ENCODE measurements at places on chromosomes 2 and 18.
A peak's percentile ranks its signal among the peaks of the same experiment; 100 is the strongest.

DNA sequence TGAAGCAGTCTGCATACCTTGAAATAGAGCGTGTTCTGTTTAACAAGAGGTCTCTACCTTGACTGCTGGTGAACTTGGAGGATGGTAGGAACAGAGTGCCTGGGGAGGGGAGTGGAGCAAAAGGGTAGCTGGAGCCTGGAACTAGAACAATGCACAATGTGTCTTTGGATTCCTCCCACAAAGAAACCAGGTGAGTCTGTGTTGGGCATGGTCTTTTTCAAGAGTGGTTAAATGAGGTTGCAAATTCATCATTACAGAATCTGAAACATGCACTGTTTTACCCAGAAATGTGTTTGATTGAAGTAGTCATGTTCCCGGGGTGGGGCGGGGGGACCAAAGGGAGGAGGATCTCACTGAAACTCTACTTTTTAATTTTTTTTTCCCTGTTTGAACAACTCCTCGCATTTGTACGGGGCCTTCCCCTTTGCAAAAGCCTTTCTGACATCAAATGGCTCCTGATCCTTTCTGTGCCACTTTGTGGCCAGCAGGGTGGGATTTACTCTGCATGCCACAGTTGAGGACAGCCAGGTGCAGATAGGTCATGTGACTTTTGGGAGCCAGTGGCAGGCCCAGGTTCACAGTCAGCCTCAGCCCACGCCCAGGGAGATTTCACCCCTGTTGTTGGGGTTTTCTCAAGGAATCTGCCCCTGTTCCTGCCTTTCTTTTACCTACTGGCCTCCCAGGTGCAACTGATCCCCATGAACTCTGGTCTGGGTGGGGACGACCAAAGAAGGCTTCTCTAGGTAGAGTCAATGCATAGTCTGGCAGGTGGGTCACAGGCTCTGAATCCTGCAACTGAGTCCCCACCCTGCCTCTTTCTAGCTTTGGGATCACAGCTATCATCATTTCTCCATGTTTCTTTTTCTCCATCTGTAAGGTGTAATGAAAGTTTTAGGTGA lies 28.2 kb downstream of the MYCN start:
- no peak for DNase-seq

GRCh38 chr18:51013259-51013658 lies 16.8 kb upstream of the SMAD4 start:
- no peak for DNase-seq

DNA sequence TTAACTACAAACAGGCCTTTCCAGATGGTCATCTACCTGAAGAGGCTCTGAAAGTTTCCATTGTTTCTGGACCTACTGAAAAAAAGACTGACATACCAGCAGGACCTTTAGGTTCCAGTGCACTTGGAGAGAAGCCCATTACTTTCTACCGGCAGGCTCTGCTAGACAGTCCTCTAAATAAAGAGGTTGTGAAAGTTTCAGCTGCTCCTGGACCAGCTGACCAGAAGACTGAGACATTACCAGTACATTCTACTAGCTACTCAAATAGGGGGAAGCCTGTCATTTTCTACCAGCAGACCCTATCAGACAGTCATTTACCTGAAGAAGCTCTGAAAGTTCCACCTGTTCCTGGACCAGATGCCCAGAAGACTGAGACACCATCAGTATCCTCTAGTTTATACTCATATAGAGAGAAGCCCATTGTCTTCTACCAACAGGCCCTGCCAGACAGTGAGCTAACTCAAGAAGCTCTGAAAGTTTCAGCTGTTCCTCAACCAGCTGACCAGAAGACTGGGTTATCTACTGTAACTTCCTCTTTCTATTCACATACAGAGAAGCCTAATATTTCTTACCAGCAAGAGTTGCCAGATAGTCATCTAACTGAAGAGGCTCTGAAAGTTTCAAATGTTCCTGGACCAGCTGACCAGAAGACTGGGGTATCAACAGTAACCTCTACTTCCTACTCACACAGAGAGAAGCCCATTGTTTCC lies 65.8 kb downstream of the ALMS1 start:
- peak; percentile 14 for DNase-seq

- DNase-seq: no peak
Measured at GRCh38 chr2:20018601-20019152, 6.2 kb upstream of the MATN3 start.

DNA sequence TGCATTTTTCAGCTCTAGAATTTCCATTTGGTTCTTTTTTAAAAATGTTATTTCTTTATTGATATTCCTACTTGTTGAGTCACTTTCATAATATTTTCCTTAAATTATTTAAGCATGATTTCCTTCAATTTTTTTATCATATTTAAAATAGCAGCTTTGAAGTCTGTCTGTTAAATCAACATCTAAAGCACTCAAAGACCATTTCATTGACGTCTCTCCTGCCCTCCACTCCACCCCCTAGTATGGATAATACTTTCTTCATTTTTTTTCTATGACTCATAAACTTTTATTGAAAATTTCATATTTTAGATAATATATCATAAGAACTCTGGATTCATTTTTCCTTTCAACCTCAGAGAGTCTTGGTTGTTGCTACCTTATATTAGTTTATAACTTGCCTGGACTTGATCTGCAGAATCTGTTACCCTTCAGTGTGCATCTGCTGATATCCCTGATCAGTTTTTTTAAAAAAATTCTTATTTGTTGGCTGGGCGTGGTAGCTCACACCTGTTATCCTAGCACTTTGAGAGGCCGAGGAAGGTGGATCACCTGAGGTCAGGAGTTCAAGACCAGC lies 59.0 kb upstream of the ZNF396 start:
- DNase-seq: no peak

DNA sequence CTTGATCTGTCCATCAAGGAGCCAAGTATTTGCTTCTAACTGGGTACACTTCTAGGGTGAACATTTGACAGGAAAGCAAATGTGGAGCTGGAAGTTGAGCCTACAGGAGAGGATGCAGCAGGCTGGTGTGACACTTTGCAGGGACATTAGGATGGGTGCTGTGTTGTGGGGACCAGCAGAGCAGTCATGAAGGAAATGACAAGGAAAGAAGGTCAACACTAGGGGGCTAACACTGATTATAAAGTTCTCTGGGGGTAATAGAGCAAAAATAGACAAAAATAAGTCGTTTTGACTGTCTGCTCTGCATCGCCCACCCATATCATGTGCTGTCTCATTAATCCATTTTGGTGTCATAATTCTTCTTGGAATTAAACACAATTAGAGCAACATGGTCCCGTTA lies 652.4 kb downstream of the STK39 start:
- no peak for DNase-seq

GRCh38 chr2:57981083-57981768 lies 65.4 kb upstream of the VRK2 start:
- peak; percentile 9 for DNase-seq

GRCh38 chr2:241795021-241795999 lies 13.7 kb upstream of the NEU4 start:
- no peak for DNase-seq

GRCh38 chr2:8743261-8743660 lies 61.4 kb downstream of the ID2 start:
- DNase-seq: no peak

DNA sequence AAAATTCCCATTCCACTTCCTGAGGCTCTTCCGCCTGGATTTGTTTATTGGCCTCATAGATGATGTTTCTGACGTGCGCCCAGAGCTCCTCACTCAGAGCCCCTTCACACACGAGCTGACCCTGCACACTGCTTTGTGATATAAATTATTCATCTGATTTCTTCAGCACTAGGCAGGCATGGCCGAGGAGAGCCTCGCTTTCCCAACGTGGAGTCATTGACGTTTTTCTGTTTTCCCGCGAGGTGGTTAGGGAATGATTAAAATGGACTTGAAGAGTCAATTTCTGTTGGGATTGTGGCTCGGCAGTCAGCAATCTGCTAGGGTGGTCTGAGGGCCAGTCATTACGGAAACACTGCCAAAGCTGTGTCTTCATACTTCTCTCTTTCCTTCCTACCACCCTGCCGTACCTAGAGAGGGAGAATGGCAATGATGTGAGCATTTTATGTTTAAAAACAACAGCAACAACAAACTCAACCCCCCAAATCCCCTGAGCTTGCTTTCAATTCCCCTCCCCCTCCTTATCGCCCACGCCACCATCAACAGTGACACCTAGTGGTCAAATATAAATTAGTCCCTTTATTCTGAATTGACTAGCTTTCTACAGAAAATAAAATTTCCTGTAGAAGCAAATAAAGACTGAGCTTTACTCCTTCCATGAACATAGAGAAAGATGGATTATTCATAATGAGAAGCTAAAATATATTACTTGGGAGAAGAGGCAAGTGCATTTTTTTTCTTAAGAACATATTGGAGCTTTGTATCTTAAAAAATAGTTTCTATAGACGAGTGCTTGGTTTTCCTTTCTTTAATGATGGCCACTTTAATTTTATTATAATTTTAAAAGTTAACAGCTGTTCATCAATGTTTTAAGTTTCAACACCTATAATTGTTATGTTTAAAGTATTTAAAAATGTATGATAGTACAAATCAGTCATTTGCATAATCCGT lies 285.1 kb downstream of the MTX2 start:
- peak; percentile 90 for DNase-seq

DNA sequence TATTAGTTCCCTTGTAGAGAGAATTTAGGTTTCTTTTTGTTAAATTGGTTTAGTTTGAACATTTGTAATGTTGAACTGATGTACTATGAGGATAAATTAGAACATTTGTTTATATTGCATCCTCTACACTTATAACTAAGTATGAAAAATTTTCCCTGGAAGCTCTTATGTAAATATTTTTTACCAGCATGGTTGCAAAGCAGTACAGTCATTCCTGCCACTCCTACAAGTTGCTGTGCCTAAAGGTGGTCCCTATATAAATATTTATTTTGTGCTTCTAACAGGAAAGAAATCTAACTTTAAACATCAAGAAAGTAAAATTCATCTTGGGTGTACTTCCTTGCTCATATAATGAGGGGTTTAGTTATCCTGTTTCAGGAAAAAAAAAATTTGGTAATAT lies 14.2 kb downstream of the TWSG1 start:
- no peak for DNase-seq

DNA sequence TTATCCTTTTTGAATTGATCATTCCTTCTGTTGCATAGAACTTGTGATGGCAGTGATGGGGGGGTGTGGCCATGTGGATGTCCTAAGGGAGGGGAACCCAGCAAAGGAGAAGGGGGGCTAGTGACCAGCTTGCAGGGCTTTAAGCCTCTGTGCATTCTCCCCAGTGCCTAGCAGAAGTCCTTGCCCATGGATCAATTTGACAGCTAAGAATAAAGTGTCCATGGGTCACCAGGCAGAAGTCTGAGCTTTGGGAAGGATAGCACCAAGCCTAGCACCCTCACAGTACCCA lies 39.6 kb upstream of the FAM136A start:
- DNase-seq: no peak

GRCh38 chr18:78799382-78800089 lies 180.1 kb upstream of the SALL3 start:
- DNase-seq: no peak

- no peak for DNase-seq
Measured at GRCh38 chr2:120777787-120778186, 42.1 kb downstream of the GLI2 start.

DNA sequence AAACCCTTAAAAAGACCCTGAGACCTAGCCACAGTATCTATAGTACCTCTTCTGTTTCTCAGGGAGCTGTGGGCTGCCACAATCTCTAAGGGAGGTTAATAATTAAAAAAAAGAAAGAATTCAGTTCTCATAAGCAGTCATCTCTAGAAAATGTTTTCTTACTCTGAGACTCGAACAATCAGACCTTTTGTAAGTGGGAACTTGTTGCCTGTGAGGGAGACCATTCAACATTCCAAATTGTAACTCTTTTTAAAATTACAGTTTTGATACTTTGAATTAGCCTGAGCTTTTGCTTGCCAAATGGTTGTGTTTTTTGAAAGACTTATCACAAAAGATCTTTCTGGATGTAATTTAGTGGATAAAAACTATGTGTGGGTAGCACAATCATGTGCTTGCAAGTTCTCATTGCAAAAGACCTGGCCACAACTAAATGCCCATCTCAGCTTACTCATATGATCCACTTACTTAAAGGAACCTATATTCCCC lies 33.3 kb downstream of the IL1R2 start:
- DNase-seq: no peak

DNA sequence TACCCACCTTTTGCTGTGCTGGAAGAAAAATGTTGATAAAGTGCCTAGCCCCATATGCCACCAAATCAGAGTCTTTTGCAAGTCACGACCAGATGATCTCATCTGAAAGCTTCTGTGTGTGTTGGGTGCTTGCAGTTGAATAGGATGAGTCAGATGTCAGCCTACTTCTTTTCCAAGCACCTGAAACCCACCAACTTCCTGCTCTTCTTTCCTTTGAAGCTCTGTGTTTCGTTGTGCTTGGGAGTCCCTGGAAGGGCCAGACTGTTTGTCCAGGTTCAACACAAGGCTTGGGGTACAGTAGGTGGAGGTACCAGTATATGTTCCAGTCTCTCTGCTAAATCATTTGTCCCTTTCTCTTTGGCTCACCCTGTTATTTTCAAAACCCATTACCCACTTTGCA lies 36.8 kb upstream of the LCLAT1 start:
- DNase-seq: no peak

- DNase-seq: no peak
Measured at GRCh38 chr2:234999740-235000425, 48.1 kb downstream of the SH3BP4 start.

GRCh38 chr2:48888066-48888465 lies 132.5 kb upstream of the LHCGR start:
- DNase-seq: no peak

DNA sequence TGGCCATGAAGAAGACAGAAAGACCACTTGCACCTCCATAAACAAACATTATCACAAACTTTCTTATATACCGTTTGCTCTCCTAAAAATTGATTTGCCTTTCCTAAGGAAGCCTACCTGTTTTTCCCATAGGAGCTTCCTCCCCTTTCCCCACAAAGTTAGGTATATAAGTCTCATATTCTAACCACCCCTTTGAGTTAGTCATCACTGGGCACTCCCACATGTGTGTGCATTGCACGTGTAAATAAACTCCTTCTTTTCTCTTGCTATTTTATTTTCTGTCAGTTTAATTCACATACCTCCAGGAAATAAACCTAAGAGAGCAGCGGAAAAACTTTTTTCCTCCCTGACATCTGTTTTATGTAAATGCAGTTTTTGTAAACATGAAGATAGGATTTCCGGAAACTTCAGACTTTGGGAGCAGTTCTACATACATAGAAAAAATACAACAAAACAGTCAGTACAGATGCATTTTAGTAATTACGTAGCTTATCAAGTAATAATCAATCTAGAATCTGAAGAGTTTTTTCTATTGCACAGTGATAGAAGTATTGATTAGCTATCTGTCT lies 46.6 kb downstream of the PLCL1 start:
- peak; percentile 63 for DNase-seq

DNA sequence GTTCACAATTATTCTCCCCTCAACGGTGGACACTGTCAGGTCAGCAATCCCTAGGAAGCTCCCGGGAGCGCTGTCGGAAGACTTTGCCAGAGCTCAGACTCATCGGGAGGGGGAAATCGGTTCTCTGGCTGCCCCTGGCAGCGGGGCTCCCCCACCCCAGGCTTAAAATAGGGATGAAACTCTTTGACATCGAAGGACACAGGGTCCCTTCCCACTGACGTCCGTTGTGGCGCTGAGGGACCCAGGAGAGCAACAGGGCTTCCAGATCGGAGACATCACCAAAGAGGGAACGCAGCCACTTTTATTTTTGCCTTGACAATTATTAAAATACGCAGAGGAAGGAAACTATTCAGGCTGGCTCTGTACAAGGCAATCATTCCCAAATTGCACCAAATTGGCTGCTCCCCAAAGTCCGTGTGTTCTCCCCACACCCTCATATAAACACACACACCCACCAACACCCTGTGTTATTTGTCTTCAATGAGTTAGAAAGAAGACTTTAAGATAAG lies 249.0 kb downstream of the CDH20 start:
- DNase-seq: peak; percentile 44

Measured in muscle of leg (tissue), 16 donors.